GM23338 (cell line): ENCODE measurements at places on chromosomes 3 and 15. TPM values are rescaled to one million over a fixed set of nuclear protein-coding genes. Genes with fewer than 3 reads are reported as not detected.
A peak's percentile ranks its signal among the peaks of the same experiment; 100 is the strongest.

DNA sequence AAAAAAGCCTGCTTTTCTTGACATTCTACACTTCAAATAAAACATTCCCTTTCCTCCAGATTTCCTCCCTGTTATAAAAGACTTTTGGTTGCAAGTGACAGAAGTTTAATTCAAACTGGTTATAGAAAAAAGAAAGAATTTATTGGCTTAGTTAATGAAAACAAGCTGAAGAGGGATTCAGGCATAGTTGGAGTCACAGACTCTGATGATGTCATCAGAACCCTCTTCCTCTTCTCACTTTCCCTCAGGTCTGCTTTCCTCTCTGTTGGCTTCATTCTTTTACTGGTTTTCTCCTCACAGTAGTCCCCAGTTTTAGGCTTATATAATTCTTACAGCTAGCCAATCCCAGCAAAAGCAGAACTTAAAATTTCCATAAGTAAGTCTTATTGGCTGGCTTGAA is 32.0 kb upstream of the MBNL1 start:
- no peak for DNase-seq

- no peak for DNase-seq
Measured at GRCh38 chr3:165464736-165465135, 268.6 kb upstream of the SLITRK3 start.

- no peak for DNase-seq
Measured at GRCh38 chr3:108177536-108177935, 44.7 kb downstream of the IFT57 start.

- DNase-seq, result no peak
Measured at GRCh38 chr3:194276768-194277103, 74.4 kb downstream of the CPN2 start.

DNA sequence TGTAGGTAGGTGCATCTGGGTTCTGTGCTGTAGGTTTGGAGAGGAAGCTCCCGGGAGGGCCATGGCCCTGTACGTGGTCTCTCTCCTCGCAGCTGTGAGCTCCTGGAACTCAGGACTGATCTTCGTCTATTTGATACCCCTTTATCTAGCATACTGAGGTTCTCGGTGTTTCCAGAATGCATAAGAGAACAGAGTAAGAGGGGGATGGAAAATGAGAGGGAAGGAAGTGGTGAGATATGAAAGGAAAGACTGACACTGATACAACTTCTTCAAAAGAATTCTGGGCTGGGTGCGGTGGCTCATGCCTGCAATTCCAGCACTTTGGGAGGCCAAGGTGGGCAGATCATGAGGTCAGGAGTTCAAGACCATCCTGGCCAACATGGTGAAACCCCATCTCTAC is 90.7 kb downstream of the CHRD start:
- DNase-seq, result no peak

- DNase-seq, result peak; percentile 87
Measured at GRCh38 chr15:48507416-48508065, 138.0 kb downstream of the FBN1 start.

- DNase-seq, result no peak
Measured at GRCh38 chr3:37218206-37218605, 43.8 kb upstream of the LRRFIP2 start.

DNA sequence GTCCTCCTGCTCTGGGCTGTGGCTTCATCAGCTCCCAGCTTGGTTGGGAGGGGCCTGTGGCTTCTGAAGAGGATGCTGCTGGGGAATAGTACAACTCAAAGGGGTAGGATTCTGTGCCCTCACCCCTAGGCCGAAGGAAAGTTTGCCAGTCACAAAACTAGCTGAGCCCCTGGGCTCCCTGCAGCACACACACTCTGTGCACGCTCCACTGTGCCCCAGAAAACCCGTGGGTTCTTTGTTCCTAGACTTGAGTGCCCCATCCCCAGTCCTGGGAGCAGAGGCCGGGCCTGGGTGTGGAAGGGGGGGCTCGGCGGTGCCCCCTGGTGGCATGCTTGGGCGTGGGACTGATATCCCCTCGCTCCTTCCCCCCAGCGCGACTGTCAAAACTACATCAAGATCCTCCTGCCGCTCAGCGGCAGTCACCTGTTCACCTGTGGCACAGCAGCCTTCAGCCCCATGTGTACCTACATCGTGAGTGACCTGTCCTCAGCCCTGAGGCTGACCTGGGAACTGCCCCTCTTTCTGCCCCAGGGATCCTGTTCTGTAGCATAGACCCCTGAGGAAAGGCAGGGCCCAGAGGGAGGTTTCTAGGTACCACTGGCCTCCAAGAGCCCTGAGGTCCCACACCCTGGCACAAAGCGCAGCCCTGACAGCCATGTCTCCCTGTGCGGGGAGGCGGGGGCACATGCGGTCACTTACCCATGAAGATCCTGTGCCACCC is 14.2 kb downstream of the CIB1 start:
- peak; percentile 78 for DNase-seq

DNA sequence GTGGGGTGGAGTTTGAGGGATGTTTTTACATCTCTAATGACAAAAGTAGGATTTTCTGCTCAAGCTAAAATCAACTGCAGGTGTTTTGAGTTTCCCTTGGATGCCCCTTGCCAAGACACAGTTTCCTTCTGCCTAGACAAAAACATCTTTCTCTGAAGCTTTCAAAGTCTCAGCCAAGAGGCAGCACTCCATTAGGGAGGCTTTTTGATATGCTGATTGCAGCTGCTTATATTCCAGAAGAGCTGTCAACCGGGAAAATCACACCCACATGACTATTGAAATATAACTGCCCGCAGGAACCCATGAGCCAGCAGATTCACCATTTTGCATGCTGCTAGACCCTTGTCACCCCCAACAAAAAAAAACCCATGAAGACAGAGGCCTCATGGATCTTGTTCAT is 27.5 kb upstream of the ZNF148 start:
- no peak for DNase-seq

DNA sequence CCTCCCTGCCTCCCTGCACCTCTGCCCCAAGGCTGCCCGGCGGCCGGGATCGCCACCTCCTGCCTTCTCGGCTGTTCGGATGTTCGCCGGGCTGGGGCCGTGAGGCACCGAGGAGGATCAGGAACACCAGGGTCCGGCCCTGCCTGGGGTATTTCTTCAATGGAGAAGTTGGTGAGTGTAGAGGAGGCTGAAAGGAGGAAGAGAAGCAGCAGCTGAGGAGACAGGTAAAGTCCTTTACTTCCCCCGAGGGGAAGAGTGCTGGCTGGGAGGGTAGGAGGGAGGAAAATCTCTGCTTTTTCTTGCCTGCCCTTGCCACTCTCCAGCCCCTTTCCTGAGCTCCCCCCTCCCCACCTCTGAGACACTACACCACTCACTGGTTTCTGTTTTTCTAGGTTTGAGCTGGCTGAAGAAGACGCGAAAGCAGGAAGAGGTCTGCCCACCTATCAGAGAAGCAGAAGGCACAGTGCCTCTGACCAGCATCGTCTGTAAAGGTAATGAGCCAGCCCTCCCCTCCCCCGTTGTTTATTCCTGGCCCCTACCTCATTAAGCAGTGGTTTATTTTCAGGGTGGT is 519 bp downstream of the ASB7 start:
- peak; percentile 67 for DNase-seq

DNA sequence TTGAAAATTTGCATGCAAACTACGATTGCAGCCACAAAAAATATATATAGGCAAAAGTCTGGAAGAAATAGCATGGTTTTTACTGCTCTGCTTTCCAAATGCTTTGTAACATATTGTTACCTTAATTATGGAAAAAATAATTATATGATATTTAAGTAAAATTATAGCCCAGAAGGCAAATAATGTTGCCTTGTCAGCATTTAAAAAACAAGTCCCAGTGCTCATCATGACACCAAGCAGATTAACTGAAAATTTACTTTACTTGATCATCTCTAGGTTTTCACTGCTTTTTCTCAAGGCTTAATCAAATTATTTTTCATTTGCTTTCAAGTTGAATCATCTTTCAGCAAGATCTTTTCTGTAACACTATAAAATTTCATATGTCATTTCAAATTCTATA is 262.9 kb downstream of the ZMAT3 start:
- DNase-seq, result no peak

DNA sequence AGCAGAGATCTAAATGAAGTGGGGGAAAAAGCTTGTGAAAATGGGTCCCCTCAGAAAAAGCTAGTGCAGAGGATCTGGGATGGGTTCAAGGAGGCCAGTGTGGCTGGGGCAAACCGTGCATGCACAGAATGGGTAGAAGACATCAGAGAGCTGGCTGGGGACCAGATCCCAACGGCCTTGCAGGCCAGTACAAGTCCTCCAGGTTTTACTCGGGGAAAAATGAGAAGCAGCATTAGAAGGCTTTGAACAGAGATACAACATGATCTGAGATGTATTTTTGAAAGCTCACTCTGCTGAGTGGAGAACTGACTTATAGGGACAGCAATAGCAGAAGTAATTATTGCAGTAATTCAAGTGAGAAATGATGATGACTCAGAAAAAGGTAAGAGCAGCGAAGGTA is 114.5 kb downstream of the HERC1 start:
- no peak for DNase-seq

DNA sequence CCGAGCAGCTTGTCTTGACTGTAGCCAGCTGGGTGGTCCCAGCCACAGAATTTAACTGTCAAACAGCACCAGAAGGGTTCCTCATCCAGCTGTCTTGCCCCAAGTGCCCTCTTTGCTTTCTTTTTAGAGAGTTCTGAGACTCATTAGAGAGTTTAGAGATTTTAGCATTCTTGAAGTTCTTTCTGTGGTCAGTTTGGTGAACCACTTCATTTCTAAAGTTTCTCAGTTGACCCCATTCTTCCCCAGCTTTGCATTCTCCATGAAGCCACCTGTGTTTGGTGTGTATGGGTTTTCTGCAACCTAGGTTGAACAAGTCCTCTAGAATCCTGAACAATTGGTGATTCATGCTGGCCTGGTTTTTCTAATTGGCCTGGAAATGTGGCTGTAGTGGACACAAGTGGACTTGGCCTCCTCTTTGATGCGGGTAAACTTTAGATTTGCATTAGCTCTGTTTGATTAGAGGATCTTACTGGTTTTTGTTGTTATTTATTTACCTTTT is 33.7 kb downstream of the FLNB start:
- peak; percentile 74 for DNase-seq

DNA sequence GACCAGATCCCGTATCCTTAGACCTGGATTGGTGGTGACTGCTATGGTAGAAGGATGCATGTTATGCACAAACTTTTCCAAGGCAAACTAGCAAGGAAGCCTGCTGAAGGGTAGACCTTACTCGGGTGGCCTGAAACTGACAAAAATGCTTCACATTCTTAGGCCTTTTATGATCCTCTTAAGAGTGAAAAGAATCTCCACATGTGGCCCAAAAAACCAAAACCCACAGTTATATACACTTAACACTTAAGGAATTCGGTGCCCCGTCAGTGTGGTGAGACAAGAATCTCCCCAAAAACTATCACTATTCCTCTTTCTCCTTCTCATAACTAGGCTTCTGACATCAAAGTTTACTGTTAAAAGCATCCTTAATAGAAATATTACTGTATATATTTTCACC is 130.1 kb upstream of the SOX2 start:
- peak; percentile 12 for DNase-seq

DNA sequence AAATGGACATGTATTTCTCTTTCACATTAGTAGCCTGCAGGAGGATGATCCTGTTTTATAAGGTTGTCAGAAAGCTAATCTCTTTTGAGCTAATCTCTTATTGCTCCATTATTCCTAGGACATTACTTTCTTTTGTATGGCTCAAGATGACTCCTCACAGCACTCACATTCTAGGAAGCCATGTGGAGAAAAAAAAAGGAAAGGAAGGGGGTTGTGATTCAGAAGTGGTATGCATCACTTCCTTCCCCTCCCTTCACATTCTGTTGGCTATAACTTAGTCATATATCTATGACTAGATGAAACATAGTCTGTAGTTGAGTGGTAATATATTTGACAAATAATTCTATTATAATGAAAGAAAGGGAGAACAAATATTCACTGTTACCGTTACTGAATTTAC is 168.8 kb upstream of the TTC14 start:
- DNase-seq, result no peak

DNA sequence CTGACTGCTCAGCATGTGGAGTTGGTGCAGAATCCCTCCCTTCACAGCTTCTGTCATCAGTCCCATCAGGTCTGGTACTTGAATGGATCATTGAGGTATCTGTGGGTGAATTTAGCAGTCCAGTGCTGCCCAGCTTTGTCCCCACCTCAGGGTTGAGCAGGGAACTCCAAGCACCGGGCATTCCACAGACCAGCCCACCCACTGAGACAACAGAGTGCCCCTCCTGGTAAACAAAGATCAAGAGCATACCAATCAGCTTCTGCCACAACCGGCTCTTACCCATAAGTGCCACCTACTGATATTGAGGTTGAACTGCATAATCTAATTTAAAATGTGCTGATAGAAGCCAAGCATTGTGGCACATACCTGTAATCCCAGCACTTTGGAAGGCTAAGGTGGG is 57.1 kb upstream of the FXR1 start:
- DNase-seq, result peak; percentile 85

DNA sequence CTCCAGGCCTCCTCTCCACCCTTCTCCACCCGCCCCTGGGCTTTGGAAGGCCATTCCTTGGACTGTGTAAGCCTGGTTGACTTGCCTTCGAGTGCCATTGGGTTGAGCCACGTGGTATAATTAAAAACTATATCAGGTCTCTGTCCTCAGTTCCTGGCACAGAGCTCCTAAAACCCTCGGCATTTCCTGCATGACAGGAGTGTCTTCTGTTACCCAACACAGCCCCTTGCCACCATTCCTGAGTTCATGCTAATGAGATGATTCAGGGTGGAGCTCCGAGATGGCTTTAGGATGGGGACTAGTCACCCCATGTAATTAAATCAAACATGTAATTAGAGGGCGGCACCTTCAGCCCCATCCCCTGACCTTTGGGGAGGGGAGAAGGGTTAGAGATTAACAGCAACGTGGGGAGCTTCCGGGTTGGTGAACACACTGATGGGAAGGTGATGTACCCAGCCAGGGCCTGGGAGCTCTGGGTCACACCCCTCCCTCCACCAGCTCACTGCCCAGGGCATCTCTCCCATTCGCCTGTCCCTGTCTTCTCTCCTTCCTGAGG is 256.4 kb downstream of the FAM43A start:
- no peak for DNase-seq

- DNase-seq, result no peak
Measured at GRCh38 chr15:79086814-79087213, 3.8 kb downstream of the RASGRF1 start.

Gene SELENOT
- 51.3 and 61.3 TPM in 2 replicates for polyA plus RNA-seq

Gene DPPA2
- 18.9 and 21.5 TPM in 2 replicates for polyA plus RNA-seq

Gene PATL2
- 0.10 and 0.19 TPM in 2 replicates for polyA plus RNA-seq

Gene TIMP4
- 6.7 and 6.9 TPM in 2 replicates for polyA plus RNA-seq

Gene ACY1
- 35.8 and 38.4 TPM in 2 replicates for polyA plus RNA-seq
